Placental pericyte (primary cell): ENCODE measurements at places on chromosomes 11 and 22. TPM values are rescaled to one million over a fixed set of nuclear protein-coding genes. Genes with fewer than 3 reads are reported as not detected.

The ELP4 gene
- 7.9 and 23.8 TPM in 2 replicates for total RNA-seq

The TMEM132A gene
- total RNA-seq, result 113 and 158 TPM in 2 replicates

The KRTAP5-7 gene
- total RNA-seq, result not detected in 2 replicates

The SCGB1C1 gene
- not detected in 2 replicates for total RNA-seq

The KBTBD4 gene
- total RNA-seq, result 12.5 and 29.6 TPM in 2 replicates

The PRR5L gene
- total RNA-seq, result 3.1 and 25.6 TPM in 2 replicates

The MS4A4E gene
- total RNA-seq, result not detected in 2 replicates

The MMP3 gene
- 56.5 and 1,280 TPM in 2 replicates for total RNA-seq

The ADAMTS15 gene
- total RNA-seq, result 8.2 and 13.3 TPM in 2 replicates

The KRTAP5-1 gene
- total RNA-seq, result not detected in 2 replicates

The MRGPRD gene
- total RNA-seq, result not detected in 2 replicates

The GRM5 gene
- under 0.01 TPM in 1 of 2 replicates, not detected in the other for total RNA-seq

The OR8G5 gene
- total RNA-seq, result not detected in 2 replicates

The LGALS12 gene
- total RNA-seq, result not detected in 2 replicates

The CAPN1 gene
- 184 and 242 TPM in 2 replicates for total RNA-seq

The OR52E6 gene
- 0.86 TPM in 1 of 2 replicates, not detected in the other for total RNA-seq

The C11orf91 gene
- total RNA-seq, result 0.14 TPM in 1 of 2 replicates, not detected in the other

The GP1BB gene
- 2.1 and 3.5 TPM in 2 replicates for total RNA-seq

The OR6M1 gene
- total RNA-seq, result not detected in 2 replicates

The IL17RA gene
- 7.0 and 8.1 TPM in 2 replicates for total RNA-seq

The TIGD3 gene
- total RNA-seq, result 0.22 TPM in 1 of 2 replicates, not detected in the other

The C11orf97 gene
- not detected in 2 replicates for total RNA-seq

The SLC5A4 gene
- not detected in 2 replicates for total RNA-seq

The MMP26 gene
- total RNA-seq, result not detected in 2 replicates

The ANO5 gene
- total RNA-seq, result not detected in 2 replicates

The TECTA gene
- 0.57 and 2.2 TPM in 2 replicates for total RNA-seq

The KCNJ5 gene
- under 0.01 and 0.29 TPM in 2 replicates for total RNA-seq

The NCF4 gene
- not detected in 2 replicates for total RNA-seq

The IGSF9B gene
- under 0.01 TPM in 1 of 2 replicates, not detected in the other for total RNA-seq

The SPDYC gene
- not detected in 2 replicates for total RNA-seq

The FAM180B gene
- 0.22 TPM in 1 of 2 replicates, not detected in the other for total RNA-seq

The SHISA8 gene
- total RNA-seq, result not detected in 2 replicates

The OR51E2 gene
- total RNA-seq, result 0.14 and 0.22 TPM in 2 replicates

The ZNF280B gene
- 1.6 and 2.0 TPM in 2 replicates for total RNA-seq

The ARHGAP20 gene
- 2.6 and 3.6 TPM in 2 replicates for total RNA-seq

The CRY2 gene
- 12.3 and 15.2 TPM in 2 replicates for total RNA-seq

The HOATZ gene
- not detected in 2 replicates for total RNA-seq
